ENCODE measurements at places on chromosomes 5 and 9.

DNA sequence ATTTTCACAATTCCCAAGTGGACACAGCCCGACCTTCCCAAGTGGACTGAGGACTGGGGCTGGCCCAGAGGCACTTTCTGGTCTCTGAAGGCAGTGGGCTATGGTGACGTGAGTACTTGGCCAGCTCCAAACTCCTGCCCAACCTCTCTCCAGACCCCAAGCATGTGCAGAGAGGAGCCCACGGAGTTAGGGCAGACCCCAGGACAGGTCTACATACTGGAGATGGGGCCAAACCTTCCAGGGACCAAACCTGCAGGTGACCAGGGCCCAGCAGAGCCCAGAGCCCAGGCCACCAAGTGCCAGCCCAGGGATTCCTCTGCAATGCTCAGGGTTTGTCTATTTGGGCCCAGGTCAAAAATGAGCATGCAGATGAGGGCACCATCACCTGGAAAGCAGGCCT, 15.3 kb downstream of the BRD3 start:
- DNase-seq: no peak

DNA sequence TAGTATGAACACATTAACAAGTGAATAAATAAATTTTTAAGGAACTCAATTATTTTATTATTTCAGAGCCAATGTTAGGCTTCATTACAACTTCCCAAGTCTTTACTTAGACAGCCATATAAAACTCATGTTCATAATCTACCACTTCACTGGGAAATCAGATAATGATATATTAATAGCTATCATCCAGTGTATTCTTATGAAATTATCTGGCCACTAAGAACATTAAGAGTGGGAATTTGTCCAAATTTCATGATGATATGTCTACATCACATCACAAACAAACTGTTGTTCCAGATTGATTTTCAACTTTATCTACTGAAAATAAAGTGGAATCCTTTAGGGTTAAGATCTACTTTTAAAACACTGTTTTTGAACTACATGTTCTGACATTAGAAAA, 668.6 kb downstream of the EFNA5 start:
- DNase-seq: no peak

- DNase-seq: no peak
Measured at GRCh38 chr5:1708592-1709141, 91.0 kb downstream of the MRPL36 start.

DNA sequence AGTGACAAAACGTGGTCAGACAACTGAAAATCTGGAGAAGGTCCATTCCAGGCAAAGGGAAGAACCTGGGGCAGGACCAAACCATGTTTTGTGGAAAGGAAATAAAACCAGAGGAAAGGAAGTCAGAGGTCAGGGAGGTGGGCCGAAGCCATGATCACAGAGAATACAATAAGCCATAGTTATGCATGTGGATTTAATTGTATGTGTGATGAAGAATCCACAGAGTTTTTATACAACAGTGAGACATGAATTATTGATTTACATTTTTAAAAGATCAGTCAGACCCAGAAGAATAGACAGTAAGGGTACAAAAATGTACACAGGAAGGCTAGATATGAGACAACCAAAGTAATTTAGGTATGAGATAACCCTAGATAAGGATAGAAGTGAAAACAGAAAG, 20.8 kb downstream of the TTC33 start:
- no peak for DNase-seq

GRCh38 chr5:112691758-112692157, 45.9 kb upstream of the APC start:
- DNase-seq: no peak

GRCh38 chr5:14579731-14580397, 1.7 kb upstream of the OTULINL start:
- DNase-seq: no peak
